Caco-2 (cell line): ENCODE measurements at places on chromosomes 4 and X. TPM values are rescaled to one million over a fixed set of nuclear protein-coding genes. Genes with fewer than 3 reads are reported as not detected.

Gene MTMR8
- total RNA-seq = 2.6 and 2.8 TPM in 2 replicates

Gene PRKX
- 20.3 and 23.3 TPM in 2 replicates for total RNA-seq

- no peak for DNase-seq
These were observed 3.4 kb upstream of the GABRE start for GRCh38 chrX:151977923-151978322.

Gene SCOC
- 36.8 and 39.6 TPM in 2 replicates for total RNA-seq

DNA sequence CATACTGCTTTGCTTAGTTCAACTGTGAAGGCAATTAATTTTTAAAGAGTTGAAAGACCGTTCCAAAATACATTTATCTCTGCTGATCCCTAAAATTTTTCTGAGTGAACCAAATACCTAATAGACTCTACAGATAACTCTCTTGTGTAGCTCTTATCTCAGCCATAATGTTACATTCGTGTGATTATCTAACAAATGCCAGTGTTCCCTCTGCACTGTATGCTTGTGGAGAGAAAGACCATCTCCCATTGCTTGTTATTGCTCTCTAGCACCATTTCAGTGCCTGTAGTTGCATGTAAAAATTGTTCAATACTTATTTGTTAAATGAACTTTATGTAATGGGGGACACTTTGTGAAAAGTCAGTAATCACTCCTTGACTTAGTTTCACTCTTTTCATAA is 81.3 kb upstream of the ATOH1 start:
- DNase-seq = no peak

GRCh38 chr4:79689740-79690139 is 281.7 kb upstream of the GK2 start:
- no peak for DNase-seq

GRCh38 chr4:113060853-113061252 is 11.4 kb downstream of the ANK2 start:
- no peak for DNase-seq

Gene FMR1NB
- total RNA-seq = not detected in 2 replicates

DNA sequence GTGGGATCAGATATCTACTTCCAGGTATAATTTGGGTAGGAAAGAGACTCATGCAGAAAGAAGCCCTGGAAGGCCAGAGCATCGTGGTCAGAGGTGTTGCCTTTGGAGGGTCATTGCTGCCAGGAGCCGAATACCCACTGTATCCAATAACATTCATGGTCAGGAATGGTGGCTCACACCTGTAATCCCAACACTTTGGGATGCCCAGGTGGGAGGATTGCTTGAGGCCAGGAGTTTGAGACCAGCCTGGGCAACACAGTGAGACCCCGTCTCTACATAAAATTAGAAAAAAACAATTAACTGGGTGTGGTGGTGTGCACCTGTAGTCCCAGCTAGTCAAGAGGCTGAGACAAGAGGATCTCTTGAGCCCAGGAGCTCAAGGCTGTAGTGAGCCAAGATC is 10.9 kb upstream of the F11 start:
- no peak for DNase-seq

DNA sequence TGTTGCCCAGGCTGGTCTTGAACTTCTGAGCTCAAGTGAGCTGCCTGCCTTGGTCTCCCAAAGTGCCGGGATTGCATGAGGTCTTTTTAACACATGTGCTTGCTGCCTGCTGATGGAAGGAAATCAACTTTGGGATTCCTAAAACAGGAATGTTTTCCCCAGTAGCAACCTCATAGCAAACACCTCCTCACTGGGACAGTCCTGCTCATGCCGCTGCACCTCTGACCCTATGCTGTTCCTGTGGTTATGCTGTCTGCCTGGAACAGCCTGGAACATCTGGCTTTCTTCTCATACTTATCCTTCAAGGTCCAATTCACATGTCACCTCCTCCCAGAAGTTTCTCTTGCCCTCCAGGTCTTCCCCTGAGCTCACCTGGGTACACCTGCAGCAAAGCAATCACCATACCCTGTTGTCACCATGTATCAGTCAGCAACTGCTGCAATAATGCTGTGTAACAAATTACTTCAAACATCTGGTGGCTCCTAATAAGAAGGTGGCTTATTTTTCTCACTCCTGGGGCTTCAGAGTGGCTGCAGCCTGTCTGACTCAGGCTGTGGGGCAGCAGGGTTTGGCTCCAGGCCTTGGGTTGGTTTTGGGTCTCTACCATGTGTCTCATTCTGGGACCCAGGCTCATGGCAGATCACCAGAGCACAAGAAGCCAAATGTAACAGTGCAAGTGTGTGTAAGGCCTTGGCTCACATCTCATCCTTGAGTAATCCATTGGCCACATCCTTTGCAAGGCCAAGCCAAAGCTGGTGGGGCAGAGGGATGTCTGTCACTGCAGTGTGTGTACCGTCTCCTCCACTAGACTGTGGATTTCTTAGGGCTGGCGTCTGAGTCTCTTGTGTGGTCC is 59.4 kb upstream of the SORCS2 start:
- DNase-seq = no peak

DNA sequence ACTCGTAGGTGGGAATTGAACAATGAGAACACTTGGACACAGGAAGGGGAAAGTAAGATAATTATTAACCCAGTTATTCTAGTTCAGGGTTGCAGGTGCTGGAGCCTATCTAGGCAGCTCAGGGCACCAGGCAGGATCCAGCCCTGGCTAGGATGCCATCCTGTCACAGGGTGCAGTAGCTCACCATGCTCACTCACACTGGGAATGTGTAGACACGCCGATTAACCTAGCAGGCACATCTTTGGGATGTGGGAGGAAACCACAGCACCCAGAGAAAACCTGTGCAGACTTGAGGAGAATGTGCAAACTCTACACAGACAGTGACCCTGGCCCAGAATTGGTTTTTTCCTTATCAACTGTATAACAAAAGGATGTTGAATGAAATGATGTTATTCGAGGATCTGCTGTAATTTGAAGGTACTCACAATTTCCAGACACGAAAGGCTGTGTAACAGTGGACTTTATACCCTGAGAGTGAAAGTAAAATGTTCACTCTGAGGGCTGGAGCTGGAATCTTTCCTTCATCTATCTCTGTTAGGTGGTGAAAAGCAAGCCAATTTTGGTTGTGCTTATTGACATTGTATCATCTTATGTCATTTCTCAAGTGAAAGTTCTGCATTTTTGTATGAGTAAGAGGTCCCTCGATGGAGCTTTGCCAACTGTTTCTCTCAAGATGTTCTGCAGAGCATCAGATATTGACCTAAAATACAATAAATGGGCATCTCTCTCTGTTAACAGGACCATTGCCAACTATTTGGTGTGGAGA is 78.8 kb downstream of the PHEX start:
- no peak for DNase-seq

DNA sequence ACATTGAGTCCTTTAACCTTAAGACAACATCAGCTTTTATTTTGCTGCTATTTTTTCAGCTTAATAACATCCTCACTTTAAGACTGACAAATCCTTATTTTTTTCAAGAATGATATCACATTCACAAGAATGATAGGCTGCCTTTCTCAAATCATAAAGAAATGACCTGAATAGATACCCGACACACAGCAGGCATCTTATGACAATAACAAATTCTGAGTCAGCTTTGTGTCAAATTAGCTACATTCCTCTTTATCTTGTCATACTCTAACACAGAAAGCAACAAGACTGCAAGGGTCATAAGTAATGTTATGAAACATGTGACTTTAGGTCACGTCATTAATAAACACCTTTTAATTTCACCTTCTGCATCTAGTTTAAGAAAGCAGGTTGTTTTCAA is 2387.6 kb downstream of the PCDH7 start:
- DNase-seq = no peak

DNA sequence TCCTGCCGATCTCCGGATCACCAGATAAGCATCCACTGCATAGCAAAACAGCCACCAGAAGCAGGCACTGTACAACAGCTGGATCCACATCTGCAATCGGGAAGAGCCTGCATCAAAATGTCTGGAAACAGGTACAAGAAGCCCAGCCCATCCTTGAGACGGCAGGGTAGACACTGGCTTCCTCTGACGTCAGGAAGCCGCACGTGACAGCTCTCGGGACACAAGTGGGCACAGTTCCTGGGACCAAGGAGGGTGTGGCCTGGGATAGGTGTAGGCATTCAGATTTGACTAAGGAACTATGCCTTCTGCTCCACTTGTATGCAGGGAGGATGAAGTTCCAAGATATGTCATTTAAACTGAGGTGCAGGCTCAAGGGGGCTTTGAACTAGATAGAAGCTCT is 6.3 kb downstream of the GPR143 start:
- no peak for DNase-seq

- DNase-seq = no peak
These were observed 116.8 kb downstream of the SMIM20 start for GRCh38 chr4:26030780-26031179.

Gene PAGE1
- total RNA-seq = not detected in 2 replicates

DNA sequence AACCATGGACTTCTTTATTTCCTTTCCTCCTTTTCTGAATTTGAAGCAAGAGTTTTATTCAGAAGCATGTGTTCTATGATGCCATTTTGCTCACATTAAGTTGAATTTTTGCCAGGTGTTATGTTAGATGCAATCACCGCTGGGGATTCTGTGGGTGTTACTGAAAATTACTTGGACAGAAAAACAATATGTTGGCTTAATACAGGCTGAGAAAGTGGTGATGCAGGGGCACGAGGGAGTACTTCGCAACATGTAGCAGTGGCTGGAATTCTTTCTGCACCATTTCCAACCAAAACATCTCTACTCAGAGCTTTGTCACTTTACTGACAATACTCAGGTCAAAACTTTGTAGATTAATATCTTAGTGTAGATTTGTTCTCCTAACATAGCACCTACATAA is 109.2 kb upstream of the PCDH18 start:
- no peak for DNase-seq

GRCh38 chrX:13843150-13843721 is 26.3 kb upstream of the GPM6B start:
- no peak for DNase-seq

Gene MTMR1
- 23.9 and 25.4 TPM in 2 replicates for total RNA-seq

DNA sequence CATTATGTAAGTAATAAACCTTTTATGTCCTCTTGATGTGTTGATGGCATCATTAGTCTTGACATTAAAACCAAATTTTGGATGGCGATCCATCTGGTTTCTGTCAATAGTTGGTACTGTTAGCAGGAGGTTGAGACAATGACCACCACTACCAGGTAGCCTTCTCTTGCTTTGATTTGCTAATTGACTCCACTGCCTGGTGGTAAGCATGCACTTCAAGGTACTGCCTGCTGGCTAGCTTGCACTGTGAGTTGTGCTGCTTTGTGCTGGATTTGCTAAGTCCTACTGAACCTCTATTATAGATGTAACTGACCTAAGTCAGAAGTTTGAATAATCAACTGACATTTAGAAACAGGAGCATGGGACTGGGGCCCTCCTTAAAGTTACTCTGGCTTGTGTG is 46.3 kb downstream of the ATP1B4 start:
- no peak for DNase-seq

DNA sequence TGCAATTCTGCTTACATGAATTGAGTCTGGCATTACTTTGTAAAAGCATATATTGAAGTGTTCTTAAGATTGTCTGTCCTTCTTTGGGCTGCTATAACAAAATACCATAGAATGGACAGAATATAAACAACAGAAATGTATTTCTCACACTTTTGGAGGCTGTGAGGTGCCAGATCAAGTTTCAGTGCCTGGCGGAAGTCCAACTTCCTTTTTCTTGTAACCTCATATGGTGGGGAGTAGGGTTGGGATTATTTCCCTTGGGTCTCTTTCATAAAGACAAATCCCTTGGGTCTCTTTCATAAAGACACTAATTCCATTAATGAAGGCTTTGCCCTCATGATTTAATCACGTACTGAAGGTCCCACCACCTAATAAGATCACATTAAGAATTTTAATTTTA is 199.3 kb upstream of the GRID2 start:
- no peak for DNase-seq

- DNase-seq = no peak
These were observed 236.6 kb downstream of the LDB2 start for GRCh38 chr4:16661813-16662212.
